Karpas-422 (cell line): ENCODE measurements at places on chromosomes 7 and 10.

DNA sequence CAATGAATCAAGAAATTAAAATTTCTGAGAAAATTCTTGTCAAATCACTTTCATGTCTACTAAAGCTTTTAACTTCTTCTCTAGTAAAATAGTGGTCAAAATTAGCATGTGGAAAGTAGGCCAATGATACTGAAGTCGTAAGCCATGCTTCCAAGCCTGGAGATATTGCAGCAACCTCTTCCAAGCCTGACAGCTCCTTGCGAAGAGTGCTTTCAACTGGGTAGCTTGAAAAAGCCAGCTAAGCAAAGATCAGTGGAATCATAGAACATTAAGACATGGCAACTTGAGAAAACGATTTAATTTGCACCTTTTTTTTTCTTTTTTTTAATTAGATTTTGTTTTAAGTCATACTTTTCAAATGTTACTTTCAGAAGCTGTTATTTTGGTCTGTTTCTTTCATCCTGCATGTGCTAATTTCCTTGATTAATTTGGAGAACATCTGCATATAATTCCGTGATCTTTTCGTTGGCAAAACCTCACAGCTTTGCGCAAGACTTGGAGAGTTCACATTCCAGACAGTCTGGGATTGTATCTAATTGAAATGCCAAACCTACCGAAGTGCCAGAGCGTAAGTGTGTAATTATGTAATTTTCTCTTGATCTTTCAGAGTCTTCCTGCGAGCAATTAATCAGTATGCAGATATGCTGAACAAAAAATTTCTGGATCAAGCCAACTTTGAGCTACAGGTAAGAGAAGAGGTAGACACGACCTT lies 142.2 kb upstream of the INSYN2A start:
- no peaks in the 10 kb centered on the region for H3K36me3 ChIP-seq
- H3K4me3 ChIP-seq: no peak overlapping the region
- DNase-seq: no peak
- no peaks in the 10 kb centered on the region for H3K4me1 ChIP-seq
- no peaks in the 10 kb centered on the region for H3K27me3 ChIP-seq

DNA sequence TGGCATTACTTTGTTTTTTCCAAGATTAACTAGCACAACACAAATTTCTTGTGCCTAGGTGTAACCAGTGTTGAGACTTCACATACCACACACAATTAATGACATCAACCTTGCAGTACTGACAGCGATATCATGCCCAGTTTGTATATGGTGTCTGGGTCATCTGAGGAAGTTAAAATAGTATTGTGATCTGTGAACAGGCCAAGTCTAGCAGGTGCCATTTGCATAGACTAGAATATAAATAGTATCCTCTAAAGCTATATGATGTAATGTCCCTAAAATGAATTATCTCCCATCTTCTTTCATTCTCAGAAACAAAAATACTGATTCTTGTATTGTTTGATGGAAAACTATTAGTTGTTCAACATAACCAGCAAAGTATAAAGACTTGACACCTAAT lies 175.8 kb upstream of the KAT6B start:
- peak overlapping the region; percentile 72 for H3K27ac ChIP-seq
- no peaks in the 10 kb centered on the region for H3K27me3 ChIP-seq
- H3K4me1 ChIP-seq: peaks cover 45% of the 10 kb centered on the region
- no peaks in the 10 kb centered on the region for H3K36me3 ChIP-seq

GRCh38 chr10:114166043-114166442 lies 8.0 kb downstream of the CCDC186 start:
- no peak overlapping the region for H3K27ac ChIP-seq
- H3K36me3 ChIP-seq: peaks cover 20% of the 10 kb centered on the region
- no peaks in the 10 kb centered on the region for H3K27me3 ChIP-seq
- DNase-seq: no peak
- no peak overlapping the region for H3K4me3 ChIP-seq

DNA sequence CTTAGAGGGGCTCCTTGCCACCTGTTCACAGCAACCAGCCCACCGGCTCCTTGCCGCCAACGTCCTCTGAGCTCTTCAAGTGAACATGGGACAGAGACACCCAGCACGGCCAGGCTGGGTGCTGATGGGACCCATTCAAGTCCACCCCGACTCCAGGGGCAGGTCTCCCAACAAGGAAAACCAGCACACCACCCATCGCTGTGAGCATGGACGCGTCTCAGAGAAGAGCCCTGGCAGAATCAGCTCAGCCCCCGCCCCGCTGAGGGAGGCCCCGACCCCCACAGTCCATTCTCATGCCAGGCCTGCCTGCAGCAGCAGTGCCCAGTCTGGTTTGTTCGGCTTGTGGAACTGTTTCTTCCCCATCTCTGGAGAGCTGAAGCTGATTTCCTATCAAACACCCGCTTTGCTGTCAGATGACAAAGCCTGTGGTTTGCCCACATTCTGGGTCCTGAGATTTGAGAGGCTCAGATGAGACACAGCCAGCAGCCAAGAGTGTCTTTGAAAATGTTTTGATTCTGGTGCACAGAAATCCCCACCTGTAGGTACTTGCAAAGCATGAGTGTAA lies 216.6 kb downstream of the ZMYND11 start:
- H3K4me3 ChIP-seq: no peak overlapping the region
- no peaks in the 10 kb centered on the region for H3K27me3 ChIP-seq
- H3K27ac ChIP-seq: no peak overlapping the region
- no peaks in the 10 kb centered on the region for H3K36me3 ChIP-seq

- no peaks in the 10 kb centered on the region for H3K27me3 ChIP-seq
- H3K4me1 ChIP-seq: no peaks in the 10 kb centered on the region
- H3K27ac ChIP-seq: no peak overlapping the region
Measured at GRCh38 chr10:12720217-12720981, 281.1 kb downstream of the CCDC3 start.

DNA sequence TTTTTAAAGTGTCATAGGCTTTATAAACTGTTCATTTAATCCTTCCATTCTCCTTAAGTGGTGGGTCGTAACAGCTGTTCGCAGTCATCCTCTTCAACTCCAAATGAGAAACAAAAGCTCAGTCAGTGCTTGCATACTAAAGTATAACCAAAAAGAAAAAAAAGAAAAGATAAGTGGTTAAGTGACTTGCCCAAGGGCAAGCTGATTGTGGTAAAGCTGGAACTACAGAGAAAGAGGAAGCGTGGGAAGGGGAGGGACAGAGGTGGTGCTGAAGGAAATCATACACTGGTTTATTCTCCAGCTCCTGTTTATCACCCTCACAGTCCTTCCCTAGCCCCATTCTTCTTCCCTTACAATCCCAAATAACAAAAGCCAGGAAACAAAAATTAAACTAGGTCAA lies 29.6 kb downstream of the IDE start:
- H3K4me1 ChIP-seq: peaks cover 66% of the 10 kb centered on the region
- H3K27ac ChIP-seq: peak overlapping the region; percentile 66
- DNase-seq: peak; percentile 42
- no peaks in the 10 kb centered on the region for H3K27me3 ChIP-seq
- H3K4me3 ChIP-seq: no peak overlapping the region
- H3K36me3 ChIP-seq: no peaks in the 10 kb centered on the region

DNA sequence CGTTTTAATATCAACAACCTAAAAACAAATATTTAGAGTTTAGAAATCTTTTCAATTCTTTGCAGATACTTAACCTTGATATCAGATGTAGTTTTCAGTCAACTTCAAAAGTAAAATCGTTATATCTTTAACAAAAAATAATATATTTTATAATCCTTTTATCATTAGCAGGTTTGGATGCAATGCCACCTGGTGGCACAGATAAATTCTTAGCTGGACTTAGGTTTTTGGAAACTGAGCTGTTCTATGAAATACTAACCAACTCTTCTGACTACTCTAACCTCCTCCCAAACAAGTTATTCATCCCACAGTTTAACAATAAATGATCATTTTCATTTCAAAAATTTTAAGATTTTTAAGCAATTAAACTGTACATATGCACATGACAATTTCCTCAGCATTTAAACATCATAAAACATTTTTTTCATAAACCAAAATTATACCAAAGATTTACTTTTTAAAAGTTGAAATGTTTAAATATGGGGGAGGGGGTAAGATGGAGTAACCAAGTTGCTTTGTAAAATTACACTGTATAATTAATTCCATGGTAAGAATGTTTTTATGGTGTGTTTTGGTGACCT lies 56.9 kb downstream of the HIBADH start:
- H3K4me1 ChIP-seq: peaks cover 8% of the 10 kb centered on the region; the same call in 1 of the 2 replicates
- no peak overlapping the region for H3K27ac ChIP-seq
- no peaks in the 10 kb centered on the region for H3K36me3 ChIP-seq
- peak; percentile 67 for DNase-seq

- no peaks in the 10 kb centered on the region for H3K27me3 ChIP-seq
- H3K27ac ChIP-seq: no peak overlapping the region
- DNase-seq: no peak
- peaks cover 4% of the 10 kb centered on the region for H3K4me1 ChIP-seq
- H3K4me3 ChIP-seq: no peak overlapping the region
Measured at GRCh38 chr10:122986335-122986734, 6.1 kb downstream of the PSTK start.

GRCh38 chr10:17685233-17685840 lies 41.4 kb downstream of the STAM start:
- no peaks in the 10 kb centered on the region for H3K27me3 ChIP-seq
- H3K27ac ChIP-seq: no peak overlapping the region
- H3K4me1 ChIP-seq: peaks cover 13% of the 10 kb centered on the region
- no peaks in the 10 kb centered on the region; the same call in 1 of the 2 replicates for H3K36me3 ChIP-seq
- no peak for DNase-seq

GRCh38 chr10:63919575-63920279 lies 398.5 kb downstream of the REEP3 start:
- no peak for DNase-seq
- H3K36me3 ChIP-seq: no peaks in the 10 kb centered on the region
- peaks cover 10% of the 10 kb centered on the region for H3K4me1 ChIP-seq
- H3K4me3 ChIP-seq: no peak overlapping the region

GRCh38 chr10:101133489-101134298 lies 2.6 kb downstream of the TLX1 start:
- DNase-seq: no peak
- H3K27me3 ChIP-seq: no peaks in the 10 kb centered on the region
- H3K4me3 ChIP-seq: no peak overlapping the region

GRCh38 chr7:106381252-106381651 lies 96.5 kb upstream of the NAMPT start:
- H3K36me3 ChIP-seq: no peaks in the 10 kb centered on the region
- DNase-seq: no peak
- no peak overlapping the region for H3K4me3 ChIP-seq
- no peak overlapping the region for H3K27ac ChIP-seq
- no peaks in the 10 kb centered on the region for H3K27me3 ChIP-seq

- no peak overlapping the region for H3K27ac ChIP-seq
- DNase-seq: no peak
- no peaks in the 10 kb centered on the region for H3K4me1 ChIP-seq
- H3K4me3 ChIP-seq: no peak overlapping the region
Measured at GRCh38 chr10:29033311-29033940, 255.4 kb upstream of the LYZL1 start.

- no peak overlapping the region for H3K27ac ChIP-seq
- no peaks in the 10 kb centered on the region for H3K4me1 ChIP-seq
- no peak overlapping the region for H3K4me3 ChIP-seq
- H3K36me3 ChIP-seq: no peaks in the 10 kb centered on the region
Measured at GRCh38 chr7:153832160-153832559, 220.0 kb upstream of the DPP6 start.

GRCh38 chr7:84237533-84238173 lies 43.1 kb upstream of the SEMA3A start:
- H3K4me3 ChIP-seq: no peak overlapping the region
- no peak for DNase-seq
- no peaks in the 10 kb centered on the region for H3K27me3 ChIP-seq

DNA sequence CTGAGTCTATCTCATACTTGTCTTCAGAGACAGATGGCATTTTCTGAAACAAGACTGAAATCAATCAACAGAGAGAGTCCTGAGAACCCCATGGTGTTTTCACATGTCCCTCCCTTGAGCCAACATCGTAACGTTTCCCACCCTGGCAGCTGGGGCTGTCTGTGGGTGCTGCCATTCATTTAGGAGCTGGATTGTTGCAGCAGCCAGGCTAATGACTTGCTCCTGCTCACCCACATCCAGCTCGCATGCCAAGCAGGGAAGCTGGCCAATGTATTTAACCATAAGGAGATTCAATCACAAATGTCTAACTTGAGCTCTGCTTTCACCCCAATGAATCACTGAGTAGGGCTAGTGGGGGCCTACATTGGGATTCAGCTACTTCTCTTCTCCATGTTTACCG lies 146.1 kb downstream of the ADRA2A start:
- H3K27ac ChIP-seq: no peak overlapping the region
- peak; percentile 5 for DNase-seq
- H3K4me3 ChIP-seq: no peak overlapping the region
- no peaks in the 10 kb centered on the region for H3K4me1 ChIP-seq
- H3K27me3 ChIP-seq: no peaks in the 10 kb centered on the region
- no peaks in the 10 kb centered on the region for H3K36me3 ChIP-seq

DNA sequence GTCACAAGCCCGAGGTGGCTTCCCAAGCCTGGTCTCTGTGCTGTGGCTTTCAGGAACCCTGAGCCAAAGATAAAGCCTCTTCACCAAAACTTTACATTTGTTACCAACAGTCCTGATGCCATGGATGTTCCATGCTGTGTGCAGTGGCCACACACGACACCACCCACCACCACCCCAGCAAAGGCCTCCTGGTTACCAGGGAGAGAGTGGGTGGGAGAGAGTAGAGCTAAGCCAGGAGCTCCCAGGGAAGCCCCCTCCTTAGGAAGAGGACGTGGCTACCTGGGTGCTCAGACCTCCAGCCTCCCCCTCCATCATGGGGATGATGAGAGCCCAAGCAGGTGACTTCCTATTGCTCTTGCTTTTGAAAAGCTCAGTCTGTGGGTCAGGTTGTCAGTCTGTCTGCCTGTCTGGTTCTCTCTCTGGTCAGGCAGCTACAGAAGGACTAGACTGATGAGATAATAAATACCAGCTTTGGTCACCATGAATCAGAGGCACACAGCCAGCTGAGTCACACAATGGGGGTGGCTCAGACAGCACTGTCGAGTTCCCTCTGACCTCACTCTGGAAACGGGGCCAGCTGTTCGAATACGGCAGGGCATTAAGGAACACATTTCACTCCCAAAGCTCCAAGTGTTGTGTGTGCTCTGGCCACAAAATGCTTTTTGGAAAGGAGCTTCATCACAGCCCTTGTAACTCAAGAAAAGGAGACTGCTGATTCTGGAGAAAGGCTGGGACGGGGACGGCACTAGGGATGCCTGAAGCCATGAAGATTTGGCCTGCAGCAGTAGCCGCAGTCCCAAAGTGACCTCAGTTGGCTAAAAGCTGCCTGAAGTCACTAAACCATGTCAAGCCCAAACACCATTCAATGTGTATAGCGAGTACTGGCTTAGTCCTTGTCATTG lies 166.0 kb downstream of the FANK1 start:
- DNase-seq: no peak
- no peaks in the 10 kb centered on the region for H3K27me3 ChIP-seq
- peaks cover 12% of the 10 kb centered on the region for H3K4me1 ChIP-seq
- no peak overlapping the region for H3K4me3 ChIP-seq
- no peak overlapping the region for H3K27ac ChIP-seq
- H3K36me3 ChIP-seq: no peaks in the 10 kb centered on the region

- H3K36me3 ChIP-seq: no peaks in the 10 kb centered on the region; the same call in 1 of the 2 replicates
- H3K27ac ChIP-seq: peak overlapping the region; percentile 99
- H3K4me3 ChIP-seq: peak overlapping the region; percentile 39; the same call in 1 of the 2 replicates
- DNase-seq: peak; percentile 75
- H3K4me1 ChIP-seq: peaks cover 87% of the 10 kb centered on the region
- H3K27me3 ChIP-seq: no peaks in the 10 kb centered on the region
Measured at GRCh38 chr10:88120599-88121333, 257.3 kb downstream of the PTEN start.

- no peak for DNase-seq
- no peaks in the 10 kb centered on the region for H3K27me3 ChIP-seq
- H3K27ac ChIP-seq: no peak overlapping the region
- H3K36me3 ChIP-seq: no peaks in the 10 kb centered on the region
Measured at GRCh38 chr7:150586785-150587152, 19.6 kb downstream of the GIMAP4 start.

- H3K27ac ChIP-seq: no peak overlapping the region
- no peak overlapping the region for H3K4me3 ChIP-seq
- DNase-seq: no peak
- H3K4me1 ChIP-seq: peaks cover 6% of the 10 kb centered on the region
Measured at GRCh38 chr7:112045222-112045621, 161.0 kb downstream of the DOCK4 start.
